ENCODE measurements at places on chromosomes 12 and 14.
A peak's percentile ranks its signal among the peaks of the same experiment; 100 is the strongest.

DNA sequence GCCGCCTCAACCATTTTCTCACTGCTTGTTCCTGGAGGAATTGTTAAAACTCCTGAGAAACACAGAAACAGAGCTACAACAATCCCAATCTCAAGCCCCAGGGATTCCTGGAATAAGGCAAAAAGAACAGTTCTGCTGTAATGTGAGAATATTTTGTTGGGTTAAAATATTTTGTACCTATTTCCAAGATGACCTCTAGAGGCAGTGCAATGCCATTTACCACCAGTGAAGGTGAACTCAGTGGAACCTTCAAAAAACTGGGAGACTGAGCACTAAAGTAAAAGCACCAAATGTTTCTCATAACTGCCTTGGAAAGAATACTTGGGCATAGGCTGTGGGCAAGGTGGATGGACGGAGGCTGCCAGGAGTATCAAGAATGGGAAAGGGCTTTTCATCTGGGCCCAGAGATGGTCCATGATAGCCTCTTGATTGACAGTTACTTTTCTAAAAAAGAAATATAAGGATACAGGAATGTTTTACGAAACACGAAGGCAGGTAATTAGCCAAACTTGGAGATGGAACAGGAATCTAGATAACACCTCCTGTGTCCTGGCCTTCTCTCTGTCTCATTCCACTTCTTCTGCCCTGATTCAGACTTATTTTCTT lies 334.0 kb upstream of the FLRT2 start:
- no peak for DNase-seq

- no peak for DNase-seq
Observed at GRCh38 chr12:18970603-18971002, 158.9 kb upstream of the PLEKHA5 start.

DNA sequence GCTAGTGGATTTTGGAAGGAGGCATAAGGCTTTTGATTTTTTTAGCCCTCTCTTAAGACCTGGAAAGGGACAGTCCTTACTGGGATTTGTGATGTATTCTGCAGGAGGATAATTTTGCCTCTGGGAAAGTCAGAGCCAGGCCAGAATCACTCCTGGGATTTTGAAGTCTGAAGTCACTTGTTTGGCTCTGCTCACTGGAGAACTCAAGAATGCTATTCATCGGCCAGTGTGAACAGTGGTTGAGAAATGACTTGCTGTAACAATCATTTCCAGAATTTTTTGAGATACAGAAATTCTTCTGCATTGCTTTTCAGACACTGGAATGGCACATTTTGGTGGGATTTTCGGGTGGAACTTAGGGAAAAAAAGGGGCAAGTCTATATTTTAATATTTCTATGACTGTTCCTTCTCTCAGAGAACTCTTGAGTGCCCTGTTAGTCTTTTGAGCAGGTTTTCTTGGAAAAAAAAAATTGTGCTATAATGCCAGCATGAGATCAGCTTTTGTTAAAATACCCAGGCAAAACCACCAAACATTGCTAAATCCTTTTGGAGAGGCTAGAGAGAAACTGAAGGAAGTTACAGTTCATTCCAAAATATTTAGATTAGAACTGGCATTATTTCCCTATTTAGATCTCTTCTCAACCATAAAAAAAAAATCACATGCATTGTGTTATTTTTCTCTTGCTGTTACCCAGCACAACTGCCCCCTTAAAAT lies 26.1 kb upstream of the BHLHE41 start:
- DNase-seq, result no peak

DNA sequence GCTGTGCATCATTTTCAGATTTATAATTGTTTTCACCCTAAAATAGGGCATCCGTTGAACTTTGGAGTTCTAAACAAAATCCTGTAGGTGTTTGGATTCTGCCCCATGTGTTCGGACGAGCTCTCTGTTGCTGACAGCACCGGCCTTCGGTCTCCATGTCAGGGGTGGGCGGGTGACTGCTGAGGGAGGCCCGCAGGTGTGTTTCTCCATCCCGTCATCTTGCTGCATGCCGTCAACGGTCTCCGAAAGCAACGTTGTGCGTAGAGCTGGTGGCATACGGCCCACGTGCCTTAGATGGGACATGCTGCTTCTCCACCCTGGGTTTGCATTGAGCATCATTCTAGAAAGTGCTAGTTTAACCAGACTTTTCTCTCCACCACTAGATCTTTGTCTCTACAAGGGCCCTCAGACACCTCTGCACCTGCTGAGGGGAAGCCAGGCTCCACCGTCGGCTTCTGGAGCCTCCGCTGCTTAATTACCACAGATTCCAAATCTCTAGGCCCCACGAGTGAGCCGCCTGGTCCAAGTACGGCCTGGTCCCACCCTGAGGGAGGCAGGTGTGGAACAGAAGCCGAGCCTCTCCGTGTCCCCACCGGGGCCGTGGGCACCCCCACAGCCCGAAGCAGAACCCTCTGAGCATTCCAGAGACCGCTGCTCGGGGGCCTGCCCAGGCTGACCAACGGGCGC lies 15.7 kb upstream of the AMN start:
- DNase-seq, result no peak

GRCh38 chr14:66359500-66359899 lies 126.7 kb upstream of the CCDC196 start:
- DNase-seq, result no peak

DNA sequence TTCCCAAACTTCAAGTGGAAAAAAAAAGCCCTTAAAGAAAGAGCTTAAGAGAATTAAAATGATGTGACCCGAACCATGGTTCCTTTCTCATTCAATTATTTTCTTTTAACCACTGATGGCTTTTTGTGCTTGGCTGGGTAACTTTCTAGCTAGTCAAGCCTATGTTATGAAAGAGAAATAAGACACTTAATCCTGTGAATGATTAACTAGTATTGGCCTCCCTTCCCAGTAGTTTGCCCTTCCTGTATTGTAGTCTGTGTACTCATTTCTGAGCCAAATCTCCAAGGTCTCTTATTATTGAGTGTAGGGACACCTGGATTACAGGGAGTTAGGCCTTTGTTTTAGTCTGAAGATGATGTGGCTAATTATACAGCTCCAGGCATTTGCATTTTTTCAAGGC lies 353.0 kb downstream of the RAD51B start:
- DNase-seq, result no peak

GRCh38 chr12:1566449-1567135 lies 27.8 kb downstream of the FBXL14 start:
- DNase-seq, result no peak

GRCh38 chr14:102898776-102899515 lies 23.5 kb upstream of the AMN start:
- DNase-seq, result no peak

DNA sequence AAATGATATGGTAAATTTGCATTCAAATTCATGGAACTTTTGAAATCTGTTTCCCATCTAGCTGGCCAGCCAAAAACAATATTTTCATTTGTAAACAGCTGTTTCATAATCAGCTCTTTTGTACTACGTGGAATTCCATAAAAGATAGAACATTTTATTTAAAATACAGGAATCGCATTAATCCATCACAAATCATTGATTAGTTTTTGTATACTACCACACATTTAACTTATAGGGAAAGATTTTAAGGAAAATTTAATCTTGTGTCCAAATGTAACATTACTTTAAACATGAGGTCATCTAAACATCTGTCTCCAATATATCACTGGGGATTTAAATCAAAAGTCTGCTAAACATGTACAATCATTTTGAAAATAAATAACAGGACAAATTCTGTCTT lies 33.5 kb downstream of the SLC25A21 start:
- DNase-seq, result no peak

GRCh38 chr12:105580821-105581352 lies 250.4 kb downstream of the C12orf75 start:
- DNase-seq, result no peak

DNA sequence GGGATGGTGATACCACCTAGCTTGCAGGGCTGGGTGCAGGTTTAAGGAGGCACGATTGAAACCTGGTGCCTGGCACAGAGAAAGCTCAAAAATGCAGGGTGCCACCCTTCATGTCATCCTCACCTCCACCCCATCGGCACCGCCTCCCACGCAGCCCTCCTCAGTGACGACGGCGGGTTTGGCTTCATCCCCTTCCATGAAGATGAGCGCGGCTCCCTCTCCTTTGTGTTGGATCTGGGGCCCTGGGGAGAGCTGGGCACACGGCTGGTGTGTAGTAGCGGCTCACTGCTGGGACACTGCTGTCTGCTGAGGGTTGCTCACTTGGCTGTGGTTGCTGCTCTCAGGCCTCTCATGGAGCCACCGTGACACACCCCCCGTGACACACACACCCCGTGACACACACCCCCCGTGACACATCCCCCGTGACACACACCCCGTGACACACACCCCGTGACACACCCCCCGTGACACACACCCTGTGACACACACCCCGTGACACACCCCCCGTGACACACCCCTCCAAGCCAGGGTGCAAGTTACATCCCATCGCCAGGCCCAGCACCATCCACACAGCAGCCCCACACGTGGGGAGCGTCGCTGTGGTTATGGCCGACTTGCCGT lies 42.9 kb upstream of the FZD10 start:
- DNase-seq, result no peak

GRCh38 chr12:18955594-18955993 lies 173.9 kb upstream of the PLEKHA5 start:
- no peak for DNase-seq

GRCh38 chr14:36514278-36515104 lies 5.5 kb downstream of the NKX2-1 start:
- DNase-seq, result no peak

DNA sequence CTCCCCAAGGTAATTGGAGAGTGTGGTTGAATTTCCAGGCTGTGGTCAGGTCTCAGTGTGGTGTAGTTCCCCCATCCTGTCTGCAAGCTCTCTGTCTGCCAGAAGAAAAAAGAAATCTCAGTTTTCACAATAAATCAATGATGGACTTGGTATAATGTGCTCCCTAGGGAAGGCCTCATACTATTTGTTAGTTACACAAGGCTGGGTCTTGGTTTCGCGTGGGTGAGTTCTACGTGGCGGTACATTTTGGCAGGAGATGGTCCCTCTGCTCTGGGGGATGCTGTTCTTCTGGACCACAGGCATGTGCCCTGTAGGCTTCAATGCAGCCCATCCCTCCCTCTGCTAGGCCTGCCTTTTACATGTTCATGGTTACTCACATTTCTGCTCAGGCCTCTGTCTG lies 206.4 kb upstream of the PELI2 start:
- DNase-seq, result no peak

- DNase-seq, result no peak
Observed at GRCh38 chr12:28704477-28705169, 444.5 kb upstream of the FAR2 start.

DNA sequence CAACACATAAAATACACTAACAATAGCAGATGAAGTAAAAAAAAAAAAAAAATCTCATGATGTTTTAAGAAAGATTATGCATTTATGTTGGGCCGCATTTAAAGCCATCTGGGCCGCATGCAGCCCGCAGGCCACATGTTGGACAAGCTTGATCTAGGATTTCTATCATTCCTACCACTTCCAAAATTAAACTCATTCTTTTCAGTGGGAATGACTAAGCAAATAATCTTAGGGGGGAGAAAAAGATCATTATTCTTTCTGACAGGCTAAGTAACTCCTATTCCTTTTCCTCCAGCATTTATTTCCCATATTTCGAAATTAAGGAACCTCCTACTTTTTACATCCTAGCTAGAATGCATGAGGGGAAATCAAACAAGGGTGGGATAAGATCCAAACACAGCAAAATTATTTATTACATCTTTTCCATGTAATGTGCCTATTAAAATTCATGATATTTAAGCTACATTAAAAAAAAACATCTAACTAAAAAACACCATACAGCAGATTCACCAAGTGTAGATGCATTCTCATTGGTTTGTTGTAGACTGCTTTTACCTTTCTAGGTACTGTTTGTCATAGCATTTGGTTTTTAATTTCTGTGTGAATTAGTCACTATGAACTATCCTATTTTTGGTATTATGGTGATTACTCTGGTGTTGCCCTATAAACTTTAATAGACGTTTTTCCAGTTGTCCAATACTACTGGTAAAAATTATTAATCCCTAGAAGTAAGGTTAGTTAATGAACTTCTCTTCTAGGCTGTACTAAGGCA lies 76.1 kb downstream of the RASSF8 start:
- no peak for DNase-seq

GRCh38 chr12:70449074-70449752 lies 83.1 kb downstream of the KCNMB4 start:
- no peak for DNase-seq

GRCh38 chr12:46825591-46826414 lies at the start of gene SLC38A4:
Gene SLC38A4, minus strand, starts transcription at chr12:46825997. Its CDS starts 32,926 bp downstream, at chr12:46793071.
- DNase-seq, result no peak

- no peak for DNase-seq
Observed at GRCh38 chr12:90951432-90952105, 3.4 kb downstream of the CCER1 start.

GRCh38 chr12:19431407-19432308 lies 7.6 kb upstream of the AEBP2 start:
- DNase-seq, result no peak

DNA sequence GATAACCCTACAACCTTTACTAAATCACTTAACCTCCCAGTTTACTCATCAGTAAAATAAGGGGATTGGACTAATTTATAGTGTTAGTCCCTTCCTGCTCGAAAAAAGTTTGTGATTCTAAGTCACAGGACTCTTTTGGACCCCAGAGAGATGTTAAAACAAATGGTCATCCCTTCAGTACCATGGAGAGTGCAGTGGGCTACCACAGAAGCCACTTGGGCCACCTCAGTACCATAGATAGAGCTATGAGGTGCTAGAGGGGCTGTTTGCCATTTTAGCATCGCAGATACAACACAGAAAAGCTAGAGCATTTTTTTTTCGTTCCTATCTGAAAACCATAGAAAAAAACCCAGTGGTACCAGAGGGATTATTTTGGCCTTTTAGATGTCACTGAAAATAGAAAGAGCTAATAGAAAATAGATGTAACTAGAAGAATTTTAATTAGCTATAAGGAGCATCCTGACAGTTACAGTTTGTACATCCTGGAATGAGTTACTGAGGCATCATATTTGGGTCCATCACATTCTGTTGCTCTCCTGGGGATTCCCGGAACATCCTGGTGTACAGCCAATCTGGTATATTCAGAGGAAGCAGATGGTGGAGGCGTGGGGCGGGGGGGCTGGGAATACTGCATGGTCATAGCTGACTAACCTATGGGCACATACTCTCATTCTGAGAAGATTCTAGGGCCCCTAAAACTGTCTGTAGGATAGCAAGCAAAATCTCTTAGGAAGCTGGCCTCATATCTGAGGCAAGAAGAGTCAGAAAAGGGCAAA lies 2.8 kb downstream of the ZNF219 start:
- no peak for DNase-seq

- no peak for DNase-seq
Observed at GRCh38 chr12:100721169-100721568, 73.4 kb upstream of the ANO4 start.

DNA sequence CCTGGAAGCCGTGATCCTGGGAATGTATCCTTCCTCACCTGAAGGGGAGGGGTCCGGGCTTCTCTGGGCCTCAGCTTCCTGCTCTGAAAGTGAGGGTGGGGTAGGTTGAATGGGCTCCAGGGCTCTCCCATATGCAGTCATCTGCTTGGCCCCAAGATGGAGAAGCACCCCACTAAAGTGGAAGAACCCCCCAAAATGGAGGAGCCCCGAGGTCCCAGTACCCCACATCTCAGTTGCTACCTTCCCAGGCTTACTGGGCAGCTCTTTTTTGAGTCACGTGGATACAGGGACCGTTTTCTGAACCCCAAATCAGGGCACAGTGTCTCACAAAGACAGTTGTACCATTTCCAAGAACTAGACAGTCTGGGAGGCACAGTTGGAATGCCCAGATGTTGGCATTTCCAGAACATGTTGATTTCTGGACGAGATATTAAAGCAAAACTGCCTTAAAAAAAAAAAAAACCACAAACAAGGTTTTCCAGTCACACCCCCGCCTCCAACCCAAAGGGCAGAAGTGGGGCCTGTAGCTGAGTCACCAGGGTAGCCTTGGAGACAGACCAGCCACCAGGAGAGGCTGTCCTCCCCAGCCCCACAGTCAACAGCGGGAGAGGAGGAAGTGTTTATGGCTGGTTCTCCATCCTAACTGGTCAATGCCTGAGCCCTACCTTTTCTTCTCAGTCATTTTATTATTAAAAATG lies 12.1 kb downstream of the VASH1 start:
- DNase-seq, result peak; percentile 1
